ENCODE measurements at places on chromosomes 12 and 14.

- DNase-seq = no peak
Measured at GRCh38 chr12:59185295-59185694, 265.0 kb upstream of the LRIG3 start.

DNA sequence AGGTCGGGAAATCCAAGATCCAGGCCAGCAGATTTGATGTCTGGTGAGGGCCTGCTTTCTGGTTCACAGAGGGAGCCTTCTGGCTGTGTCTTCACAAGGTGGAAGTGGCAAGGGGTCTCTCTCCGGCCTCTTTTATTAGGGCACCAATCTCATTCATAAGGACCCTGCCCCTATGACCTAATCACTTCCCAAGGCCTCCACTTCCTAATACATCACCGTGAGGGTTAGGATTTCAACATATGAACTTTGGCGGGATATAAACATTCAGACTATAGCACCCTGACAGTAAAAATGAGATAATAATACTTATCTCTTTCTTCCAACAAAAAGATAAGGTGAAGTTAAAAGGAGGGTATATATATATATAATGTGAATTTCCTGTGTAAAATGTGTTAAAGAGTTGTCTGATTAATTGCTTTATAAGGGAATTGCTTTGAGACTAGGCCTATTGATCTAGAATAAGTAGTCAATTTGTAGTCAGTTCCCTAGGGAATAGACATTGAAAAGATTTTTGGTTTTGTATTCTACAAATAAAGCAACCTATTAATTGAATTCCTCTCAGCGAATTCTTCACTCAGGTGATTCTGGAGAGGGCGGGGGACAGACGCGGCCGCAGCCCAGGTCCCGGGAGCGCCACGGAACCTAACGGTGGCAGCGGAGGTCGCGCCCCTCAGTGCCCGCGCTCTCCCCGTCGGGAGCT, 516 bp upstream of the LGALS3 start:
- DNase-seq = no peak

DNA sequence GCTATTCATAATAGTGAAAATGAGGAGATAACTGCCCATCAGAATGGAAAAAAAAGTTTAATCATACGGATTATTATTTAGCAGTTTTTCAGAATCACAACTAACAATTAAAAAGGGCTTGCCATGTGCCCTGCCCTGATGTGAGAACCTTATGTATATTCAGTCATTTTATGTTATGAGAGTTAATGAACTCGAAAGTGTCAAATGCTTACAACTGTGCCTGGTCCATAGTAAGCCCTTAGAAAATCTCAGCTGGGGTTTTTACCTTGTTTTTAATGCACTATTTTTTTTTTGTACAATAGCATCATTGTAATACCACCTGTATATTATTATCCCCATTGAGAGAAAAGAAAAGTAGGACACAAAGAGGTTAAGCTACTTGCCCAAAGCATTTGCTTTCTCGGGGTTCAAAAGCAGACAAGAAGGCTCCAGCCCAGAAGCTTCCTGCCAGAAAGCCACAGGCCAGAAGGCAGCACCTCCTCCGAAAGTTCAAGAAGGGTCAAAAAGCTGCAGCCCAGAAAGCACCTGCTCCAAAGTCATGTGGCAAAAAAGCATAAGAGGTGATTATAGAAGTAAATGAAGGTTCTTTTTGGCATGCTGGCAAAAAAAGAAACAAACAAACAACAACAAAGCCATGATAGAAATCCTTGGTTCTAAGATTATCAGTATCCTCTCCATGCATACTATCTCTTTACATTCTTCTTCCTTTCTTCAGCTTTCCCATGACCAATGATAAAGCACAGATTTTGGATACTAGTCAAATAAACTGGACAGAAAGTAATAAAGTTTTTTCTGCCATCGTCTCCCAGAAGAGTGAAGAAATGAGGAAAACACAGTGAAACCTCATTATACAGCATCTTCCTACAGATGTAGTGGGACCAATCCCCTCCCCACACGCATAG, 59.1 kb upstream of the NAP1L1 start:
- DNase-seq = peak; percentile 76

- peak; percentile 76 for DNase-seq
Measured at GRCh38 chr14:59688224-59689170, 111.9 kb upstream of the CCDC175 start.

DNA sequence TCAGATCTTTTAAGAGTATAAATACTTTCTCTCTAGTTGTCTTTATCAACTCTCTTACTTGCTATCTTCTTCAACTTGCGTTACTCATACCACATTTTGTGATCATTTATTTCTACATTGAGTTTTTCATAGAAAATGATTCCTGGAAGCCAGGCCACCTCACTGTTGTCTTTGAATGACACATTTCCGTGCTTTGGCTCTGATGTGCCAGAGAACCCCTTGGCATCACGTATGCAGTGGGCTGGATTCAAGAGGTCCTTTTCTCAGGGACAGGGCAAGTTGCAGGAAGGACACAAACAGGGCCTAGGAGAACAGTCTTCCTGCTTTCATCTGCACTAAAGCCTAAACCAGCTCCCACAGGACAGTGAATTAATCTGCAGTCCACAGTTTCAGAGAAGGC, 70.3 kb upstream of the PYGL start:
- DNase-seq = no peak

GRCh38 chr12:130792821-130793553, 46.1 kb downstream of the STX2 start:
- DNase-seq = no peak

GRCh38 chr14:99072956-99073355, 199.0 kb downstream of the BCL11B start:
- no peak for DNase-seq

GRCh38 chr12:64172143-64172970, 49.7 kb downstream of the KICS2 start:
- DNase-seq = no peak
